ENCODE measurements at places on chromosomes 4 and X.

GRCh38 chrX:17521871-17522693 lies 147.1 kb downstream of the NHS start:
- peaks cover 10% of the 10 kb centered on the region for H3K4me1 ChIP-seq
- no peak for DNase-seq
- H3K27me3 ChIP-seq = no peaks in the 10 kb centered on the region
- H3K27ac ChIP-seq = no peak overlapping the region

- DNase-seq = no peak
- H3K36me3 ChIP-seq = no peaks in the 10 kb centered on the region
- no peak overlapping the region for H3K4me3 ChIP-seq
- no peak overlapping the region for H3K27ac ChIP-seq
Measured at GRCh38 chr4:169070895-169071218, 60.8 kb upstream of the CBR4 start.

DNA sequence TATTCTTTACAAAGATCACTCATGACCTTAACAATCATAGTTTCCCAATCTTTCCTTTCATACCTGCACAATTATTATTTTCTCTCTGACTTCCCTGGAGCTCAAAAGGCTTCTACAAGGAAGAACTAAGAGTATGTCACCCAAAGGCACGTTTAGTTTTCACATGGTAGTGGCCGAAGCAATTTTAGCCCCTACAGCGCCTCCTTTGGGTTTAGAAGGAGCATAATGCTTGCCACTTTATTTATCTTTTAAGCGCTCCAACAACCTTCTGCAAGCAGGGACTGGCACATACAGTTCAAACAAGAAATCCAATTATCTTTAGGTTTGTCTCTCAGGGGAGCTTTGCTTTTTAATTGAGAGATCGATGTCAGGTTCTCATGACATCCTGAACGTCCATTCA lies 42.0 kb upstream of the IGSF1 start:
- no peaks in the 10 kb centered on the region for H3K27me3 ChIP-seq
- H3K4me1 ChIP-seq = no peaks in the 10 kb centered on the region
- H3K27ac ChIP-seq = no peak overlapping the region
- no peak for DNase-seq
- H3K4me3 ChIP-seq = no peak overlapping the region

GRCh38 chrX:77275392-77275791 lies 171.8 kb upstream of the FGF16 start:
- H3K27ac ChIP-seq = no peak overlapping the region
- no peaks in the 10 kb centered on the region for H3K36me3 ChIP-seq
- no peaks in the 10 kb centered on the region for H3K4me1 ChIP-seq
- H3K4me3 ChIP-seq = no peak overlapping the region

DNA sequence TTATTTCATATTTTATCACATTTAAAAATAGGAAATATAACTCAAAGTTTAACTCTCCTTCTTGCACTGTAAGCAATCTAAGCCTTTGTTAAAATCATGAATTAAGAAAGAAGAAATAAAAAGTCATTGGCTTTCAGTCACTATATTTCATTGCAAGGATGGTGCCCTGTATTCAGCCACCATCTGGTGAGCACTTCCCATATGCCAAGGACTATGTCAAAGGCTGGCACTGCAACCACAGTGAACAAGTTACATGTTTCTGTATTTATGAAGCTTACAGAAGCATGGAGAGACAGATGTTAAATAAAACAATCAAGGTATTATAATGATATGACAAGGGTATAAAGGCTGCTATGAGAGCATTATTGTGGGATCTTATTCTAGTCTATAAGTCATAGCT lies 68.6 kb downstream of the PRKG2 start:
- DNase-seq = no peak
- no peaks in the 10 kb centered on the region for H3K4me1 ChIP-seq
- H3K4me3 ChIP-seq = no peak overlapping the region
- no peak overlapping the region for H3K27ac ChIP-seq
- no peaks in the 10 kb centered on the region for H3K27me3 ChIP-seq

DNA sequence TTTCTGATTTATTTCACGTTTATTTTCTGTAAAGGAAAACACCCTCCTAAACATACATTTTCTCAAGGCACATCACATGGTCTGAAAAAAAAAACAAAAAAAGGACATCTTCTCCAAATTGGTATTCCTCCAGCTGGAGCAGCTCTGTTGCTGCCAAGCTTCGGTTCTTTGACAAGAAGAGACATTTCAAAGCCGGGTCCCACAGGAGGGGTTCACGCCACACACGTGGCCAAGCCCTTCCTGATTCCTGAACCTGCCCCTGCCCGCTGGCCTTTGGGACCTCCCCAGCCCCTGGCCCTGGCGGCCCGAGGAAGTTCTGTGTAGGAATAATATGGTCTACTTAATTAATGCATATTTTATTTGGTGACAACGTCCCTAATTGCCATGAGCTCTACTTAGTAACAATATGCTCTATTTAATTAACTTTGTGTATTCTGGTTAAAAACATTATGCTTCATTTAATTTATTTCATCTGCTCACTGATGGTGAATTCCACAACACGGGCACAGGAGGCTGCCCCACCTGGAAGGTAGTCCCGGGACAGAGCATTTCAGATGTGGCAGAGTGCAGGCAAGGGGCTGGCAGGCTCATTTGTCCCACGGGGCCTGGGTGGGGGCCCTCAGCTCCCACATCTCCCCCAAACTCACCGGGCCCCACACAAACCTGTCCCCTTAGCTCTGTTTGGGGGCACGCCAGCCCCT lies 5.4 kb upstream of the RGS12 start:
- H3K36me3 ChIP-seq = no peaks in the 10 kb centered on the region
- H3K27ac ChIP-seq = no peak overlapping the region
- H3K4me1 ChIP-seq = peaks cover 22% of the 10 kb centered on the region
- DNase-seq = no peak

DNA sequence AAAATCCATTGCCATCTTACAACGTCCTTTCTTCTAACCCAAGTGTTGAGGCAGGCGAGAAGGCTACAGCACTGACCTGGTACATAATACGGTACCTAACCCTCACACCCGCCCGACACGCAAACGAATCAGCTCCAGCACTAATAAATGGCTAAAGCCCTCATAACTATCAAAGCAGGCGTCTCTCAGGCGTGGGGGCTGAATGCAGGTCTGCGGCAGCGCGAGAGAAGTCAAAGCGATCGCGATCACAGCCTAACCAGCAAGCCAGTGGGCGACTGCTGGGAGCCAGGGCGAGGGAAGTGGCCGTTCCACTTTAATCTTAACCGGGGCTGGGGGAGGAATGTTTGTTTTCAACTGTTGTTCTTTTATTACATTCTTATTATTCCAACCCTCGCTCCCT lies 1.5 kb downstream of the CDX4 start:
- no peaks in the 10 kb centered on the region for H3K4me1 ChIP-seq
- H3K36me3 ChIP-seq = no peaks in the 10 kb centered on the region
- DNase-seq = no peak
- H3K27me3 ChIP-seq = no peaks in the 10 kb centered on the region
- no peak overlapping the region for H3K4me3 ChIP-seq

DNA sequence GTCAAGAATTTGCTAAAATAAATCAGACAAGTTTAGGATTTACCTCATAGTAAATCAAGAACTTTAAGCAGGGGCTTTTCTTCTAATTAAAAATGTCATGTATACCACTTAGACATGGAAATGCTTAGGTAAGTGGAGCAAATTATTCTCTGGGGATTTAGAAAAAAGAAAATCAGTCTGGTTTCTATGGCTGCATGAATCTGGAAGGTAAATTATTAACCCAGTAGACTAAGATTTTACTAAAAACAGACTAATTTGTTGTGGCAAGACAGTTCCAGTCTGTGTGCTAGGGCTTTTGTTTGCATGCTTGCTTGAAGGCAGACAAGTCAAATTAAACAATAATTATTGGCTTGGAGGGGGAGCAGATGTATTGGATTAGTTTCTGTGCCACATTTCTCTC lies 140.6 kb downstream of the TBL1X start:
- no peaks in the 10 kb centered on the region for H3K4me1 ChIP-seq
- no peaks in the 10 kb centered on the region for H3K27me3 ChIP-seq
- no peak overlapping the region for H3K4me3 ChIP-seq
- DNase-seq = no peak
- H3K27ac ChIP-seq = no peak overlapping the region

Data from upper lobe of right lung (tissue), 1 donor.